T47D (cell line): ENCODE measurements at places on chromosomes 11 and 22.

DNA sequence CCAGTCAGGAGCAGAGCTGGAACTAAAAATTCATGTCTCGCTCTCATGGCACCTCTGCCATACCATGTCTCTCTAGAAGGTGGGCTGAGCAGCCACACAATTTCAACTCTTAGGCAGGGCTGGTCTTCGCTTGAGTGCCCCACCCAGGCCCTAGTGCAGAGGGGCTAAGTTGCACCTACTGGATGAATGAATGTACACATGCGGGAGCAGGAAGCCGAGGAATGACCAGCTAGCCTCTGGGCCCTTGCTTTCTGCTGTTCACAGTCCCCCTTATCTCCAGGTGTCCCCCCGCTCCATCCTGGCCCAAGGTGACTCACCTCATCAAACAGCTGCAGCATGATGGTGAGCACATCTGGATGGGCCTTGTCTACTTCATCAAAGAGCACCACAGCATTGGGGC lies 57.5 kb upstream of the PHOX2A start:
- no peak for DNase-seq

DNA sequence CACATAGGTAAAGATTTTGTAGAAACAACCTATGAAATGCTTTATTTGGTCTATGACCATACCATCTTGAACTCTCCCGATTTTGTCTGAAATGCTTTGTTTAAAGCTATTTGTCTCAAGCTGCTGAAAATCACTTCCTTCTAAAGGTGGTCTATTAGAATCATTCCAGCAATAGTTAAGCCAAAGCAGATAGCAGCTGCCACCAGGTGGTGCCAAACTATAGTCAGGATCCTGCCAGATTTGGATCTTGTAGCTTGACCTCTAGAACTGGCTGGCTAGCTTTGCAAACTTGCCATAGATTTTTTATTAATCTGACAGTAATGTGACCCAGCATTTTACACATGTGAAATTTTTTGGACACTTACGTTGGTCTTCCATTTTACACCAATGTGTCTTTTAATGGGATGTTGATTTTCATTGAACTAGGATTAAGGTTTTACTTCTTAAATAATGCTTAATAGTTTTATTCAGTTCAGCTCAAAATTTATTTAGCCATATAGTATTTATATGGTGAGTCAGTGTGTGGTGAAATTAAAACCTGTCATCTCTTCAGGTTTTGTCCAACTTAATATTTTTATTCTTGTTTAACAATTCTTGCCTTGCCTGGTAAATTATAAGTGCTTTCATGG lies 19.7 kb downstream of the CTR9 start:
- peak; percentile 22 for DNase-seq

GRCh38 chr22:26743149-26743548 lies 85.8 kb downstream of the MIAT start:
- DNase-seq: no peak

GRCh38 chr11:73942010-73942409 lies 8.8 kb upstream of the DNAJB13 start:
- no peak for DNase-seq

GRCh38 chr11:71246559-71246958 lies 5.8 kb downstream of the SHANK2 start:
- no peak for DNase-seq

GRCh38 chr11:91795139-91795887 lies 429.3 kb upstream of the FAT3 start:
- no peak for DNase-seq

- no peak for DNase-seq
Measured at GRCh38 chr11:59999691-60000090, 17.3 kb upstream of the OOSP4B start.
